Immature natural killer cell (primary cell): ENCODE measurements at places on chromosomes 12 and 14.

GRCh38 chr12:43273467-43273866 lies 278.5 kb downstream of the ADAMTS20 start:
- H3K27me3 ChIP-seq = no peaks in the 10 kb centered on the region
- H3K36me3 ChIP-seq = no peaks in the 10 kb centered on the region
- no peak overlapping the region for H3K27ac ChIP-seq
- H3K4me1 ChIP-seq = no peaks in the 10 kb centered on the region

DNA sequence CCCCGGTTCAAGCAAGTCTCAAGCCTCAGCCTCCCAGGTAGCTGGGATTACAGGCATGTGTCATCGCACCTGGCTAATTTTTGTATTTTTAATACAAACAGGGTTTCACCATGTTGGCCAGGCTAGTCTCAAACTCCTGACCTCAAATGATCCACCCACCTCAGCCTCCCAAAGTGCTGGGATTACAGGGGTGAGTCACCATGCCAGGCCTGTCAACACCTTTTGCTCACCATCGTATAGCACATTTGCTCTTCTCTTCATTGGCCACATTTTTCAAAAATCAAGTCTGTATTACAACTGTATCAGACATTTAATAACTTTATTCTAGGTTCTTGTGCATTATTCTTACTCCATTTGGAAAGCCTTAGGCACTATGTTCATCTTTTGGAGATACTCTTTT lies 50.3 kb downstream of the BCAT1 start:
- no peak overlapping the region for H3K4me3 ChIP-seq
- DNase-seq = no peak
- H3K27me3 ChIP-seq = peaks cover 11% of the 10 kb centered on the region
- H3K4me1 ChIP-seq = peaks cover 14% of the 10 kb centered on the region

DNA sequence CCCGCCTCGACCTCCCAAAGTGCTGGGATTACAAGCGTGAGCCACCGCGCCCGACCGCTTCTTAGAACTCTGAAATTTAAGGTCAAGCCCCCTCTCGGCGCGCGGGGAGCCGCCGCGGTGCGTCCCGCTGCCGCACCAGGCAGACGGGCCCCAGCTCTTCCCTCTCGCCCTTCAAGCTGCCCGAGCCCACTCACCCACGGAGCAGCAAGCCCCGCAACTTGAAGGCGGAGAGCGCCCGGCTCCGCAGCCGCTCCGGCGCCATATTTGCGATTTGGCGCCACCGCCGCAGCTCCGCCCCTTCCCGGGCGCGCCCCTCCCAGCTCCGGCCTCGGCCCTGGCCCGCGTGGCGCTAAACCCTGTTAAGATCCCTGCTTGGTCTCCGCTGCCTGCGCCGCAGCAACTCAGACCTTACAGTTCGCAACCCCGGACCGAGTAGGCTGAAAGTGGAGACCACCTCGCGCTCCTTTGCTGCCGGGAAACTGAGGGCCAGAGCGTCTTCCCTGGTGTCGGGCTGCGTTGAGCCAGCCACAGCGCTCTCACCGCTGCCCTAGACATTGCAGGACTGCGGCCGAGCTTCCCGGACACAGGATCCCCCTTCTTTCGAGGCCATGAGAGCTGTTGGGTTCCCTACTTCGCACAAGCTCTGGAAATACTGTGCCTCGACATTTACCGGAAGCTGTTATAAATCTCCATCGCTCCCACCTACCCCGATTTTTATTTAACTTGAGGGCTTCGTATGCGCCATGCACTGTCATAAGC lies at the start of gene POLE2:
TSS of gene POLE2 (minus strand) at position 273 of the 759 bp plus-strand sequence. CDS start at position 262, 11 bp downstream.
- H3K27ac ChIP-seq = peak within 1 kb of the TSS; percentile 88
- H3K4me1 ChIP-seq = peaks cover 31% of the 10 kb centered on the region
- H3K36me3 ChIP-seq = no peaks in the 10 kb centered on the region
- peaks cover 4% of the 10 kb centered on the region for H3K27me3 ChIP-seq
- peak within 1 kb of the TSS; percentile 87 for H3K4me3 ChIP-seq

GRCh38 chr12:7439579-7440505 lies 4.1 kb downstream of the CD163L1 start:
- peak overlapping the region; percentile 47 for H3K27ac ChIP-seq
- peak; percentile 35 for DNase-seq
- peaks cover 16% of the 10 kb centered on the region for H3K27me3 ChIP-seq
- H3K4me3 ChIP-seq = peak overlapping the region; percentile 70

DNA sequence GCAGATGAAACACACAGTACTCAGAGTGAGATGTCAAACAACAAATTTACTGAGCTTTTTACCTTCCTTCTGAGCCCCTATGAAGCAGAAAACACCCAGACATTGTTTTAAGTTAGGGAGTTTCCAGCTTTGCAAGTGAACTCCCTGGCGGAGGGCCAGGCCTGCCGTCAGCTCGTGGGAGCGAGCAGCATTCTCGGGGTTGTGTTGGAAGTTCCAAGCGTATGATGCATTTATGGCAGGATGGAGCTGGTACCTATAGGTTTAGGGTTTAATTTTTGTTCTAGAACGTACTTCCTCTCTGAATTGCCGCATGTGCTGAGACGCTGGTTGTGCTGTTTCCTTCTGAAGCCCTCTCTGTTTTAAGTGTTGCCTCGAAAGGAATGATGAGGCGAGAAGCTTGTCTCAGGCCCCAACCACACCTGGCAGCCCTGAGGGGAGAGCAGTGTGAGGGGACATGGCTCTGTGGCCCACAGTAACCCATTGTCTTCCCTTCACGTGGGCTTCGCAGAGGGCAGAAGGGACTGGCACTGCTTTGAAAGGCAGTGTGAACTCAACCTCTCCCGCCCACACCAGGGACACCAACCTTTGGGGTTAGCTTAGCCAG lies 76.6 kb downstream of the SSPN start:
- H3K4me1 ChIP-seq = no peaks in the 10 kb centered on the region
- no peak overlapping the region for H3K27ac ChIP-seq
- H3K27me3 ChIP-seq = peaks cover 2% of the 10 kb centered on the region
- H3K4me3 ChIP-seq = no peak overlapping the region
- H3K36me3 ChIP-seq = no peaks in the 10 kb centered on the region

- no peak for DNase-seq
- H3K4me1 ChIP-seq = peaks cover 78% of the 10 kb centered on the region
These were observed 3.9 kb upstream of the SYNE3 start for GRCh38 chr14:95520346-95520745.
